Dermis blood vessel endothelial cell (primary cell): ENCODE measurements at places on chromosomes 2 and 18. TPM values are rescaled to one million over a fixed set of nuclear protein-coding genes. Genes with fewer than 3 reads are reported as not detected.
A peak's percentile ranks its signal among the peaks of the same experiment; 100 is the strongest.

Gene TRIM43
- total RNA-seq = not detected in 2 replicates

GRCh38 chr2:170282851-170283250 lies 104.9 kb downstream of the MYO3B start:
- no peak for DNase-seq

GRCh38 chr18:62759704-62760402 lies 44.5 kb downstream of the PHLPP1 start:
- DNase-seq = peak; percentile 43

- DNase-seq = no peak
Measured at GRCh38 chr2:165277860-165278656, 38.8 kb downstream of the SCN2A start.

- DNase-seq = no peak
Measured at GRCh38 chr18:76263046-76264005, 231.7 kb downstream of the ZNF516 start.

DNA sequence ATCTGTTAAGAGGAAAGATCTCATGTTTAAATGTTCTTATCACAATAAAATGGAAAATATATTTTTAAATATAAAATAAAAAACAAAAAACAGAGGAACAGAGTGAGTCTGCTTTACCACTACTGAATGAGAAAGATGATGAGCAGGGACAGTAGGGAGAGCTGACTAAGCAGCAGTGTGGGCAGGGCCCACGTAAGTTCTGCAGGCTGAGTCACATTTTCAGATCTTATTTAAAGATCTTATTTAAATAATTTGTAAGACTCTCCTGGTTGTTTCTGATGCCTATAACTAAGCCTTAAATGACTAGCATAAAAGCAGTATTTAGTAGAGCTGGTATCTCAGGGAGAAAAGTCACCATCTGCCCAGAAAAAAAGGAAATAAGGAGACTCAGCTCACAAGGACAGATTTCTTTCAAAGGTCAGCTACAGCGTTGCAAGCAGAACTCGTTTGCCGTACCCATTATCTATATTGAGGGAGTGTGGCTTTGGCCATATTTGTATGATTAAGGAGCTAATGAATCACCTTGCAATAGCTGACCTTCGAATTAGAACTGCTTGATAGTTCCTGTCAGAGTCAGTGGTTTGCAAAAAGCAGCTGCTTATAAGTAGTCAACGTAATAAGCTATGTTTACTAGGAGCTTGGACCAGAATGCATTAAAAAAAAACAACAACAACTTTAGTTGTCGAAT lies 322.1 kb upstream of the CHAC2 start:
- no peak for DNase-seq

- no peak for DNase-seq
Measured at GRCh38 chr18:29681578-29681977, 1361.0 kb downstream of the DSC3 start.

DNA sequence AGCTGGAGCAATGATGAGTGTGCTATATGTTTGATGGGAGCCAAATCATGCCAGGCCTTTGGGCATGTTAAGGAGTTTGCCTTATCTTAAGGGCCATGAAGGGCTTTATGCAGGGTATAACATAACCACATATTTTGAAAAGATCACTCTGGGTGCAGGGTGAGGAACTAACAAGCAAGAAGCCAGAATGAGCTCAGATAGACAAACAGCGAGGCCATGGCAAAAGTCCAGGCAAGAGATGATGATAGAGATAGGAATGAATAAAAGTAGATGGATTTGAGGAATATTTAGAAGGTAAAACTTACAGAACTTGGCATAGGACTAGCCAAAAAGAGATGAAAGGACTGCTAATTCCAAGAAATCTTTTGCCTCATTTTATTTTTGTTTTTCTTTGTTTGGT lies 6.7 kb downstream of the GALNT3 start:
- no peak for DNase-seq

Gene CNRIP1
- total RNA-seq = 45.3 and 52.3 TPM in 2 replicates

Gene ALK
- total RNA-seq = not detected in 2 replicates

Gene SULT1C4
- 76.7 and 136 TPM in 2 replicates for total RNA-seq

DNA sequence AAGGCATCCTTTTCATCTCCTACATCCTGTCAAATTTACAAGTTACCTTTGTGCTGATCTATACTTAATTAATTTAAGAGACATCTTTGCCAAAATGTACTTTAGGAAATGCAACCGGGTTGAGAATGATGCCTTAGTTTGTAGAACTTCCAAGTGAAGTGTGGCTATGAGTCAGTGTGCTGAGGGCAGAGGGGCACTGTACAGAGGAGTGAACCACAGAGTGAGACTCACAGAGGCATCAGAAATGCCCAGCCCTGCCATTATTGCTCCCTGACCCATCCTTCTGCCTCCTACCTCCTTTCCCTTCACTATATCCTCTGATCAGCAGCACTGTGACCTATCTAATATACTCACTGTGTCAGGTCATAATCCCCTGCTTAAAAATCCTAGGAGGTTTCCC lies 320.1 kb downstream of the LRRTM1 start:
- DNase-seq = no peak

GRCh38 chr2:105765415-105766299 lies 20.9 kb downstream of the NCK2 start:
- no peak for DNase-seq

DNA sequence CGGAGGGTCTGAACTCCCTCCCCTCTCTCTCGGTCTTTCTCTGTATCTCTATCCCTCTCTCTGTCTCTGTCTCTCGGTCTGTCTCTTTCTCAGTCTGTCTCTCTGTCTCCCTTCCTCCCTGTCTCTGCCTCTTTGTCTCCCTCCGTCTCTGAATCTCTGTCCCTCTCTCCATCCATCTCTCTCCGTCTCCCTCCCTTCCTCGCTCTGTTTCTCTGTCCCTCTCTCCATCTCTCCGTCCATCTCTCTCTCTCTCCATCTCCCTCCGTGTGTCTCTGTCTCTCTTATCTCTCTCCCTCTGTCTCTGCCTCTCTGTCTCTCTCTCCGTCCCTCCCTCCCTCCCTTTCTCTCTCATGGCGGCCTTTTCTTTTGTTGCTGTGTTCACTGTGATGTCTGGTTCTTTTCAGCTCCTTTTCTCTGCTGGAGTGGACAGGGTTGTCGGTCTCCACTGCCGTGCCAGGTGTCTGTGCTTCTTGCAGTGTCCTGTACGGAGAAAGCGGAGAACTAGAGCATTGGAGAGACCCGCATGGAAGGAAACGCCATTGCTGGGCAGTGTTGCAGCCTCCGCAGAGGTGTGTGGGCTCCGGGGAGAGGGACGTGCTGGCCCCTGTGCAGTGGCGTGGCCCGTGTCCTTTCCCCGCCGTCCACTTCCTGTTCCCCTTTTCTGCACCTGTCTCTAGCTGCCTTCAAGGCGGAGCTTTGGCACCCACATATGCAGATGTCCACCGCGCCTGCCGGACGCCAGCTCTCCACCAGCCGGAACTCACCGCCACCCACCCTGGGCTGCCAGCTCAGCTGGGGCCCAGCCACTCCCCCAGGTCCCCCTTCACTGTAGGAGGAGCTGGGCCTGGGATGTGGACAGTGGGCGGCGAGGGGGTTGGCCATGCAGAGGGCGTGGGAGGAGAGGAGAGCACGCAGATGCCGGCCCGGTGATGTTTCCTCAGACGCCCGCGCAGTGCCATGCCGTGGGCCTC lies 113.1 kb downstream of the NFATC1 start:
- no peak for DNase-seq

DNA sequence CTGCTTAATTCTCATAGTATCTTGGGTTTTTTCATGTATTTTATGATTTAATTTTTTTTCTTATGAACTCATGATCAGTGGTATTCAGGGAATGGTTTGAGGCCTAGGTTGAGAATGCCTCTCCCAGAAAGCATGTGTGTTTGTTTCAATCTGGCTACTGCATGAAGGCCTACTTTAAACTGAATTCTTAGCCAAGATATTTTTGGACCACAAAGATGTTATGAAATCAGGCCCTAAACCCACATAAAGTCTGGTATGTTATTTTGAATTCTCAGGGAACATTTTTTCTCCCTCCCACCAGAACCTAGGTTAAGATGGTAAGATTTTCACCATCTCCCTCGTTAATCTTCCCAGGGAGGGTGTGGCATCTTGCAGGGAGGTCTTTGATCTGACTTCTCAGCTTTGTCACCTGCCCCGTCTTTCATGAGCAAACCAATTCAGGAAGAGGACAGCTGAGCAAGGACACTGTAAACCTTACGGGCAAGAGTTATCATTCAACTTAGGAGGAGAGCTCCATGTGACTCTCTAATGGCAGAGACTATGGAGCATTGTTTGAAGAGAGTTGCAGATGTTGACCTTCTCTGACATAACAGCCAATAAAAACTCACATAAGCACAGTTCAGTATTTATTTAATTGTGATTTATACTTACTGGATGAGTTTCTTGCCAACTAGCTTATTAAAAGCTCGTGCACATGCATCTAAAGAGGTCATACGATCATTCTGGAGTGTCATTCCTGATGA lies 21.3 kb upstream of the ACKR3 start:
- DNase-seq = no peak

Gene TRABD2A
- 0.23 and 1.4 TPM in 2 replicates for total RNA-seq

DNA sequence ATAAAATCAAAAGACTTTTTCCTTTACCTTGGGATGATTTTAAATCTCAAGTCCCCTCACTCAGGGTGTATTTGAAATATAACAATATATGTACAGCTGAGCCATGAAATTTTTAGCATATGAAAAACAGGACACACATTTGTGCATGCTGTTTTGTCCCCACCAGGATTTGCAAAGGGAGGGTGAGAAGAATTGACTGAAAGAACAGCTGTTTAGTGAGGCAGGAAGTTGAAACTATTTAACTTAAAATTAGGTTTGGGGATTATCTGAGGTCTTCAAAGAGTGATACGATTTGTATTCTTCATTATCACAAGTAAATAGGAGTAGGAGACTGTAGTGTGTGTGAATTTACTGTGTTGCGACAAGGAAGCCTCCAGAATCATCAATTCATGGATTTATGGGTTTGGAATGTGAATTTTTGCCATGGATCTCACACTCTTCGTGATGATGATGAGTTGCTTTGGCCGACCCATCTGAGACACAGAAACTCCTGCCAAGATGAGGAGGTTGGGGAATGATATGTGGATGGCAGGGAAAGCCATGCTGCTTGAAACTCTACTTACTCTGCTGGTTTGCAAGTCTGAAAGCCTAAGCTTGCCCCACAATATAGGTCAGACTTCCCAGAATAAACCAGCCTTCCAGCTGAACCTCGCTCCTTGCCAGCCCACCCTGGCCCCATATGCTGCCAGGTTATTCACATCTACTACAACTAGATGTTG lies 31.0 kb upstream of the SPATS2L start:
- no peak for DNase-seq

GRCh38 chr2:27713201-27713600 lies 49.5 kb downstream of the SLC4A1AP start:
- no peak for DNase-seq

DNA sequence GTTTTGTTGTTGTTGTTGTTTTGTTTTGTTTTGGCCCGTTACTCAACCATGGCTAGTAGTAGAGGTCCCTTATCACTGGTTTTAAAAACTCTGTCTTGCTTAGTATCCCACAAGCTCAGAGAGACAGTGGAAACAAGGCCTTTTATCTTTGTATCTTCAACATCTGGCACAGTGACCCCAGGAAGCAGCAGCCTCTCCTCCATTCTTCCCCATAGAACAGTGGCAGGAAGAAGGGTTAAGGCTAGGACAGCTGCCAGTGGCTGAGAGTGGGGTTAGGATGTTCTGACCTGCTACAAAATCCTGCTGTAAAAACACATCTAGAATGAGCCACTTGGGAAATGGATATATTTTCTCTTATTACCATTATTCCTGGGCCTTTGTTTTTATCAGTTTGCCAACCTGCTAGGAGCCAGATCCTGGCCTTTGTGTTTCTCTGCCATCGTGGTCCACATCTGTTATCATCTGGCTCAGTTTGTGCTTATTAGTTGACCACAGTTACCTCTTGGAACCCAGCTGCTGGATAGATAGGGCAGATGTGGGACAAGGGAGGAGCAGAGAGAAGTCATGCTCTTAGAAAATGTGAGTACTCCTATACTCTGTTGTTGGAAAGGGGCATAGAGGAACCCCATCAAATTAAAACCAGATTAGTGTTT lies 246.8 kb downstream of the AGPS start:
- DNase-seq = no peak

GRCh38 chr18:32446780-32447179 lies 23.9 kb downstream of the GAREM1 start:
- DNase-seq = no peak

DNA sequence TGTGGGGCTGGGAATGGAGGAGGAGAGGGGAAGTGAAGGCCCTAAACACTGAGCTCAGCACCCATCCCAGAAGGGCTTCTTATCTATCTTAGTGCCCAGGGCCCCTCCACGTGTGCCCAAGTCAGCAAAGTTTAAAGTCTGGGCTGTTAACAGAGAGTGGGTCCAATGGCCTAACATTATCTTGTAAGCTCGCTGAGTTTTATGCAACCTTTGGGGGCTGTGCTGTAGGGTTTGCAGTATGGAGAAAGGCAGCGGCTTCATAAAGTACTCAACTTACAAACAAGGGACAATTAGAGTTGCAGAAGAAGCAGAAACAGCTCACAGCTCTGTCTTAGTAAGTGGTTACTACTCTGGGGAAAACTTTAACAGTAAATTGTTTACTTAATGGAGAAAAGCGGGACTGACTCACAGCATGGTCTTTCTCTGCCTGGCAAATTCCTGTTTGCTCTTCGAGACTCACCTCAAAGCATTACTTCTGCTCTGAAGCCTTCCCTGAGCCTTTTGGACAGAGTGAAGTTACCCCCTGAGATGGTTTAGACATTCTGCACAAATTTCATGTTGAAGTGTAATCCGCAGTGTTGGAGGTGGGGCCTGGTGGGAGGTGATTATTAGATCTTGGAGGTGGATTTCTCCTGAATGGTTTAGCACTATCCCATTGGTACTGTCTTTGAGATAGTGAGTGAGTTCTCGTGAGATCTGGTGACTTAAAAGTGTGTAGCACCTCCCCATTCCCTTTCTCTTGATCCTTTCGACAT lies 9.0 kb downstream of the ENOSF1 start:
- DNase-seq = peak; percentile 32

- no peak for DNase-seq
Measured at GRCh38 chr18:58951986-58952702, 87.5 kb downstream of the ZNF532 start.

Gene CEP192
- total RNA-seq = 34.0 and 43.6 TPM in 2 replicates

- DNase-seq = no peak
Measured at GRCh38 chr2:12948961-12949353, 232.2 kb downstream of the TRIB2 start.

GRCh38 chr2:231228223-231228622 lies 29.8 kb downstream of the ARMC9 start:
- DNase-seq = no peak

GRCh38 chr18:44678725-44679055 lies 2.0 kb upstream of the SETBP1 start:
- DNase-seq = peak; percentile 0

DNA sequence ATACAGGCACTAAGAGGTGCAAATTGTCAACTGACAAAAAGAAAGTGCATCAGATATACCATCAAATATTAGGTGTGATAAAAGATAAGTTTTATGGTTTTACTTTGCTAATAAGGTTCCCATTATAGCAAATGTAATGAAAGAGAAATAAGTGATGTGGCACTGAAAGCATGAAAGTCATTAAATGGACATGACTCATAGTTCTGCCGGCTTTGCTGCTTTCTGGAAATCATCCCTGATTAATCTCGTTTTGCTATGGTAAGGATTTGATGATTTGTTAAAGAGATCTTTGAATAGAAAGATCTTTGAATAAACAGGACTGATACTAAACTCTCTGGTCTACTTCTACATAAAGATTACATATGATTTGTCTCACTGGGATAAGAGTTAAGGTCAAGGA lies 72.7 kb downstream of the CLIP4 start:
- DNase-seq = no peak

- DNase-seq = peak; percentile 47
Measured at GRCh38 chr18:79523736-79524180, 128.0 kb downstream of the NFATC1 start.

Gene MYCN
- total RNA-seq = 12.2 and 19.6 TPM in 2 replicates

Gene SP140
- total RNA-seq = 0.09 TPM in 1 of 2 replicates, not detected in the other

- no peak for DNase-seq
Measured at GRCh38 chr2:233400341-233400740, 46.0 kb downstream of the DGKD start.
